Progenitor cell of endocrine pancreas (in vitro differentiated cells): ENCODE measurements at places on chromosomes 13 and 19. TPM values are rescaled to one million over a fixed set of nuclear protein-coding genes. Genes with fewer than 3 reads are reported as not detected.

- DNase-seq: no peak
Measured at GRCh38 chr13:102715447-102715846, 20.6 kb upstream of the METTL21C start.

DNA sequence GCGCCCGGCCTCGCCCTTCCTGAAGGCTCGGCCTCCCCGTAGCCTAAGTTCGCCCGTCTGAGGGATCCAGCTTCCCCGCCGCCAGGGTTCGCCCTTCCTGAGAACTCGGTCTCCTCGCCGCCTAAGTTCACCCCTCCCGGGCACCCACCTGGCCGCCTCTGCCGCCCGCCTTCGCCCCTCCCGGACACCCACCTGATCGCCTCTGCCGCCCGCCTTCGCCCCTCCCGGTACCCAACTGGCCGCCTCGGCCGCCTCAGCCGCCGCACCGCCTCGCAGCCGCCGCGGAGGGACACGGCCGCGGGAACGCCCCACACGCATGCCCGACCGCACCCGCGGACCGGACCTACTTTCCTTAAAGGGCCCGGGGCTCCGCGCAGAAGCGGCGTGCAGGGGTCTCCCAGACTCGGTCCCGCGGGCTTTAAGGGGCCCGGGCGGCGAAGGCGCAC is at the start of gene MOB3A:
Gene MOB3A, minus strand, starts transcription at position 293 of the 446 bp plus-strand sequence. CDS start 17,766 bp downstream, outside the sequence.
- DNase-seq: no peak

Gene SLC25A41
- 1.4 and 1.5 TPM in 2 replicates for total RNA-seq

Gene LRG1
- total RNA-seq: 0.34 and 0.51 TPM in 2 replicates

- DNase-seq: no peak
Measured at GRCh38 chr19:13842291-13843103, 34.4 kb upstream of the NANOS3 start.

- DNase-seq: no peak
Measured at GRCh38 chr13:80530191-80530590, 189.3 kb upstream of the SPRY2 start.

Gene LGALS14
- total RNA-seq: not detected in 2 replicates

DNA sequence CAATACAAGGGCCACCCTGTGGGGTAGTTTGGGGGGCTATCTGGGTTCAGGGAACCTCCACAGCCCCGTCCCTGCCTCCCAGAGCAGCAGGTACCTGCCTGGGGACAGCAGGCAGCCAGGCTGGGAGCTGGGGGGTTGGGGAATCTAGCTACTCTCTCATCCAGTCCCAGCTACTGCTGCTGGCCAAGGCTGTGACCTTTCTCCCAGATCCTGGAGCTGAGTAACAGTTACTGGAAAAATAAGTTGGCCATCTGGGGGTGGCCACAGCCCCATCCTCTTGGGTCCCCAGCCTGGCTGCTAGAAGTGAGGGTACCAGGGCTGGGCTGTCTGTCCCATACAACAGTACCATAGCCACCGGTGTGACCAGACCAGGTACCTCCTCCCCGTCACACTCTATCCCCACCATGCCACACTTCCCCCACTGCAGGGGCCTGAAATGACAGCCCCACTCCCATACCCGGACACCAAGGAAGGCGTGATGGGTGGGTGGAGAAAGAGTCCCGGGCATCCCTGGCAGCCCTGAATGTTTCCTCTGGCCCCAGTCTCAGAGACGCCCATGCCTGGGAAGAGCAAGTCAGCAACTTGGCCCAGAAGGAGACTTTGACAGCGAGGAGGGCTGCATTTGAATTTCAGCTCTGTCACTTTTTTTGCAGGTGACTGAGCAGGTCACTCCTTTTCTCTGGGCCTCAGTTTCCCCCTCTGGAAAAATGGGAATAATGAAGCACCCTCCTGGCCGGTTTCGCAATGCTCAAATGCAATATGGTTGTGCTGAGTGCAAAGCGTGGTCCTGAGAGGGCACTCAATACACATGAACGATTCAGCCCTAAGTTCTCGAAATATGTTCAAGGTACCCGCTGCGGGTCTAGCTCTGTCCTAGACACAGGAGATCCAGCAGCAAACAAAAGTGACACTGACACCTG is 30.7 kb upstream of the NFIC start:
- no peak for DNase-seq

Gene FLT1
- 0.81 and 1.2 TPM in 2 replicates for total RNA-seq

GRCh38 chr13:35469806-35470525 is 6.5 kb downstream of the MAB21L1 start:
- DNase-seq: no peak

- DNase-seq: no peak
Measured at GRCh38 chr13:65855242-65855805, 1374.8 kb downstream of the PCDH9 start.

Gene IFNL1
- not detected in 2 replicates for total RNA-seq

- no peak for DNase-seq
Measured at GRCh38 chr19:15337202-15337601, 4.9 kb upstream of the BRD4 start.

GRCh38 chr19:35529241-35530218 is 1.4 kb upstream of the SBSN start:
- DNase-seq: no peak

GRCh38 chr13:27005976-27006518 is 165.6 kb downstream of the USP12 start:
- no peak for DNase-seq

DNA sequence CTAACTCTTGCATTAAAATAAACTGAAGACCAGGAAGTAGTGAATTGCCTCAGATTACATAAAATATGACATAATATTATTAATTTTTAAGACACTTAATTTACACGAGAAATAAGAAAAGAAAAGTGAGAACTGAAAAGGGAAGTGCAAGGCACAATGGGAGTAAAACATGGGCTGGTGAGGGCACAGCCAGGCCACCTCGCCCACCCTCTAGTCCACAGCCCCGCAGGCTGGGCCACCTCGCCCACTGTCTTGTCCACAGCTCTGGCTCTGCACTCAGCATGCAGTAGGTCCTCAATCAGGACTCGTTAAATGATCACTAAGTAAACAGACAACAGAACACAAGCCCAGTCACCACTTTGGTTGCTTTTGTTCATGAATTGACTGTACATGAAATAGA is 67.8 kb upstream of the ARHGEF7 start:
- DNase-seq: no peak

GRCh38 chr19:29531458-29532025 is 5.7 kb downstream of the VSTM2B start:
- DNase-seq: no peak

GRCh38 chr13:26186995-26187394 is 35.1 kb downstream of the RNF6 start:
- no peak for DNase-seq

DNA sequence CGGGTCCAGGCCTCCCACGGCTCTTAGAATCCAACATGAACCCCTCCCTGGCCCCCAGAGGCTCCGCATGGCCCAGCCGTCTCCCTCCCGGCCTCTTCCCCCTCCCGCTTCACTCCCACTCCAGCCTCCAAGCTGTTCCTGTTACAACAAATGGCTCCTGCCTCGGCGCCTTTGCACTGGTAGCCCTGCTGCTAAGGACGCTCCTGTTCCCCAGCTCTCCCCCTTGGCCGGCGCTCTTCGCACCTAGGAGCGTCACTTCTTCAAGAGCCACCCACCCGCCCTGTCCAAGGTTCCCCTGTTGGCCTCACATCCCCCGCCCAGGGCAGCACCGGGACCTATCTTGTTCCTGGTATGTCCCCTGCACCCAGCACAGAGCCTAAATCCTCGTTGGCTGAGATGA is 9.4 kb downstream of the CCDC124 start:
- no peak for DNase-seq

- DNase-seq: no peak
Measured at GRCh38 chr13:113836768-113837559, 26.9 kb downstream of the GAS6 start.

GRCh38 chr19:47232422-47233211 is 1.6 kb upstream of the BBC3 start:
- no peak for DNase-seq

DNA sequence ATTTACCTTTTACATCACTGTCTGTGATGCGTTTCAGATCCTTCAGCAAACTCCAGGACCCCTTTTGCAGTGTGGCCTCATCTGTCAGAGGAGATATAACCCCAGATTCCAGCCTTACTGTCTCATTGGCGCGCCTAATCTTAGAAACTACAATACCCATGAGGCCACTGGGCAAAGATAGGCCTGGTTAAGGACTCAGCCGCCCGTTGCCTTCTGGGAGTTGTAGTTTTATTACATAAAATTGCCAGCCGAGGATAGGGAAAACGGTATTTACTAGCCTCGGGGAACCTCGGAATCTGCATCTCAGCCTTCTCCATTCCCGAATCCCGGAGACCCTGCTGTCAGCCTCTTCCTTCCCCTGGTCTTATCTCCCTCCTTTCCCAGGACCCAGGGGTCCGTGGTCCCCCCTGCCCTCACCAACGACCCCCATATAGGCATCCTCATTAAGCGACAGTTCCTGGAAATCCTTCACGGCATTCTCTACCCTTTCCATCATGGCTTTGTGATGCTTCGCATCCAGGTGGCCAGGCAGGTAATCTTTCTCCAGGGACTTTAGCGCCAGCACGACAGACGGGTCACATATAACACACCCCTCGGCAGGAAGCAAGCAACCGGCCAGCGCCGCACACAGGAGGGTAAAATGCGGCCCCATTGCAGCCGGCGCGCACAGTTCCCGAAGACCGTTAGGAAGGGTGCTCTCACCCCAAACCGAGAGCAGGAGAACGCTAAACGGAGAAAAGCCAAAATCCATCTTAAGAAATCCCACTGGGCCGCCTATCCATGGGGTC is 1.3 kb downstream of the IZUMO1 start:
- no peak for DNase-seq
